ENCODE measurements at places on chromosomes 5 and 9. TPM values are rescaled to one million over a fixed set of nuclear protein-coding genes. Genes with fewer than 3 reads are reported as not detected.

DNA sequence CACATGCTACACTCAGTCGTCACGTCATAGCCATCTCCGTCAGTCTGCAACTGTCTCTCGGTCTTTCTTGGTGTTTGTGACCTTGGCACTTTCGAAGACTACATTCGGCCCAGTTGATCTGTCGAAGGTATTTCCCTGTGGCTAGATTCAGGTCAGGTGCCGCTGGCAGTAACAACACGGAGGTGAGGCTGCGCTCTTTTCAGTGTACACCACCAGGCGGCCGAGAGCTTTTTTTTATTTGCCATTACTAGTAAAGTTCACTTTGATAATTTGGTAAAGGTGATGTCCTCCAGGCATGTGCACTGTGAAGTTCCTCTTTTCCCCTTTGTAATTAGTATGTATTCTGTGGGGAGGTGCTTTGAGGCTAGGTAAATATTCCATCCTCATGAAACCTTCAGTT is 49.7 kb downstream of the RNF130 start:
- no peak for ATAC-seq

- no peak for ATAC-seq
These were observed 248.1 kb upstream of the TAS2R1 start for GRCh38 chr5:9878206-9878605.

DNAI1 gene
- 3.3 TPM for total RNA-seq

IL4 gene
- total RNA-seq = not detected

CDKN2A gene
- total RNA-seq = 11.5 TPM

DNA sequence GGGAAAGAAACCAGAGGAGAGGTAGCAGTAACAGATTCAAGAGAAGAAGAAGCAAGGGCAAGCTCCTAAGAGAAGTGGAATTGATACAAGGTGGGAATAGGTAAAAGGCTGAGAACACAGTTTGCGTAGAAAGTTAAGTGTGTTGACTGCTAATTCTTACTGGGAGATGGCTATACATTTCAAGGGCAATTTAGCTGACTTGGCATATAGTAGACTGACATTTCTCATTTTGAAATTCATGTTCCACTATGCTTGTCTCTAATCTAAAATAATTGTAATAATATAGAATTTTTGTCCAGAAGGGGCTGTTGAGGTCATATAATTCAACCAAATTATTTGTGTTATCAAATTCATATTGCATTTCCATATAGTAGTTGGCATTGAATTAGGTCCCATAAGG is 144.0 kb downstream of the ATG10 start:
- ATAC-seq = no peak

DNA sequence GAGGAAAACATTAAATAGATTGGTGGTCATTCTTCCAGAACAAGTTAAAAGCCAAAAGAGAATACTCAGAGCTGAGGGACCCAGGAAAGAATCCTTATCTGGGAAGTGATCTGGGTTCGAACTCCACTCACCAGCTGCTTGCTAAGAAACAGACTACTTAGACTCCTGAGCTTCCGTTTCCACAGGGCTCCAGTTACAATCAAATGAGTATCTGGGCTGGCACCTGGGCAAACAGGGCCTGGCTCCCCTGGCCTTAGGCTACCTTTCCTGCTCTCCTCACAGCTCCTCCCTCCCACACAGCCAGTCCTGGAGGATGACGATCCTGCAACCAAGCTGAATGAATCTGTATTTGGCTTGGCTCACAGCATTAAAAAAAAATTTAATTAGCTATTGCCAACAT is 2.5 kb downstream of the MAPK9 start:
- ATAC-seq = no peak

Measured in motor neuron (in vitro differentiated cells).